ENCODE measurements at places on chromosomes 3 and 15.

GRCh38 chr15:68658151-68658550 lies 79.4 kb downstream of the CORO2B start:
- DNase-seq, result no peak

DNA sequence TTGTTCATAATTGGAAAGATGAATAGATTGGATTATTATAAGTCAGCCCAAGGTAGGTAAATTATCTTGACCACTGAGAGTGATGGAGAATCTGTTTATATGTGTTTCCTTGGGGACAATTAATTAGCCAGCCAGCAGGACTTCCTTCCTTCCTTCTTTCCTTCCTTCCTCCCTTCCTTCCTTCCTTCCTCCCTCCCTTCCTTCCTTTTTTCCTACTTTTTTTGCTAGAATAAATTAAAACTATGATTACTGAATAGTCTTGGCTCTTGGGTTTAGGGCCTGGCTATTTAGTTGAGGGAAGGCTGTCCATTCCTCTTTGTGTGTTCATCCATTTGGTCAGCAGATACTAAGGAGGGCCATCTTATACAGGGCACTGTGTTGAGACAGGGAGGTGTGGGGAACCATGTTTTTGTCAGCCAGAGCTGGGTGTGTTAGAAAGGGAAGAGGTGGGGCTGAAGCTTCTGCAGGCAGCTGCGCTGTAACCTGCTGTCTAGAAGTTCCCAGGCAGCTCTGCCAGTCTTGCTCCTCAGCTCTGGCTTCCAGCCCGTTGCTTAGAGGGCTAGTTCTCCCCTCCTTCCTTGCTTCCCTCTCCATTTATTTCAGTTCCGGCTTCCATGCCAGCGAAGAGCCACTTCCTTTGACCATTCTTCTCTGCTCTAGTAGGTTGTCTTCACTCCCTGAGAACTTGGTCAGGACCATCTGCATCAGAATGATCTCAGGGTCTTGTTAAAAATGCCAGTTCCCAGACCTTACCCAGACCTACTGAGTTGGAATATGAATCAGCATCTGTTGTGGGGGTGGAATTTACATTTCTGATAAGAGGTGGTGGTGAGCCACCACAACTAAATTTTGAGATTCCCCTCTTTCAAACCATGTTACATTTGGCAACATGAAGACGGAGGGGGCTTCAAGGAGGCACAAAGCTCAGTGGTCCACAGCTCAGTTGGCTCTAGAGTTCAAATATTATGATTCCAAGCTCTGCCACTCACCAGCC lies 113.9 kb downstream of the DGKG start:
- DNase-seq, result no peak

- DNase-seq, result no peak
These were observed 169.6 kb upstream of the CDIN1 start for GRCh38 chr15:36409819-36410218.

- no peak for DNase-seq
These were observed 282.3 kb downstream of the SLC9A9 start for GRCh38 chr3:143565951-143566350.

DNA sequence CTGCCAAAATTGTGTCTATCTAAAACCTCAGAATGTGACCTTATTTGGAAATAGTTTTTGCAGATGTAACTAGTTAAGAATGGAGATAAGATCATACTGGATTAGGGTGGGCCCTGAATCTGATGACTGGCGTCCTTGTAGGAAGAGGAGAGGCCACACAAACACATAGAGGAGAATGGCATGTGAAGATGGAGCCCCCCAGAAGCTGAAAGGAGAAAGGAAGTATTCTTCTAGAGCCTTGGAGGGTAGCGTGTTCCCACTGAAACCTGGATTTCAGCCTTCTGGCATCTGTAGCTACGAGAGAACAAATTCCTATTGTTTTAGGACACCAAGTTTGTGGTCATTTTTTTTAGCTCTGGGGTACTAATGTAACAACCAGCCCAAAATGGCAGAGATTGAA lies 423.0 kb upstream of the TPM1 start:
- no peak for DNase-seq

GRCh38 chr3:123657568-123657967 lies 72.7 kb upstream of the HACD2 start:
- DNase-seq, result no peak

DNA sequence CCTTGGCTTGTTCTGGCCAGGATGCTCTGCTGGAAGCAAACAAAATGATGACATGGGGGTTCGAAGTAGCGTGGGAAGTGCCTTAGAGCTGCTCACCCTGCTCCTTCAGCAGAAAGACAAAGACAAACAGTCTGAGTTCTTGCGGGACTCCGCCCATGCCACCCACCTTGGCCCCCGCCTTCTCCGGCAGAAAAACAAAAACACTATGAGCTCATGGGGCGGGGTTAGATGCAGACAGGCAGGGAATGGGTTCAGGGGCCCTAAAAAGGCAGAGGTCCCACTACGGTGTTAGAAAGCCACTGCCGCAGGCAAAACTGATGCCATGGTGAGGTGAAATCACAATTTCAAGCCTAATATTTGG lies 9.7 kb upstream of the NCKIPSD start:
- no peak for DNase-seq

DNA sequence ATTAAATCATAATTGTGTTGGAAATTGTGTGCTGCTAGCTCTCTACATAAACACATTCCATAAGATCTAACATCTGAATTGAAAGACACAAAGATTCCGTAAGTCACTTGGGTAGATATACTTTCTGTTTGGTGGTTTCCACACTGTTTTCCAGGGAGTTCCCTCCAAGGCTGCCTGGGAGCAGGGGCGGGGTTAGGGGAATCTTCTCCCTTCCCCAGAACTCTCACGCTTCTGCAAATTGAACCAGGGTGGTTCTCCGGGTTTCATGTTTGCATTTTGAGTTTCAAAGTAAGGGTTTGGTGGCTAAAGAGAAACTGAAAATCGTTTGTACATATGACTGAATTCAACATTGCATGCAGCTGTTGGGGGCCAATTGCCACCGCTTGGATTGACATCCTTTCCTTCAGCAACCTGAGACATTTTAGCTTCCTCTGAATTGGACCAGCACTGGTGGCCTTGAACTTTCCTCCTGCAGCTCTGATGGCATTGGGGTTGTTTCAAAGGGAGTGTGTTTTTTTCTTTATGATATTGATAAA lies 192.7 kb upstream of the FEZF2 start:
- no peak for DNase-seq
